ENCODE measurements at places on chromosomes 12 and 14. TPM values are rescaled to one million over a fixed set of nuclear protein-coding genes. Genes with fewer than 3 reads are reported as not detected.
A peak's percentile ranks its signal among the peaks of the same experiment; 100 is the strongest.

DNA sequence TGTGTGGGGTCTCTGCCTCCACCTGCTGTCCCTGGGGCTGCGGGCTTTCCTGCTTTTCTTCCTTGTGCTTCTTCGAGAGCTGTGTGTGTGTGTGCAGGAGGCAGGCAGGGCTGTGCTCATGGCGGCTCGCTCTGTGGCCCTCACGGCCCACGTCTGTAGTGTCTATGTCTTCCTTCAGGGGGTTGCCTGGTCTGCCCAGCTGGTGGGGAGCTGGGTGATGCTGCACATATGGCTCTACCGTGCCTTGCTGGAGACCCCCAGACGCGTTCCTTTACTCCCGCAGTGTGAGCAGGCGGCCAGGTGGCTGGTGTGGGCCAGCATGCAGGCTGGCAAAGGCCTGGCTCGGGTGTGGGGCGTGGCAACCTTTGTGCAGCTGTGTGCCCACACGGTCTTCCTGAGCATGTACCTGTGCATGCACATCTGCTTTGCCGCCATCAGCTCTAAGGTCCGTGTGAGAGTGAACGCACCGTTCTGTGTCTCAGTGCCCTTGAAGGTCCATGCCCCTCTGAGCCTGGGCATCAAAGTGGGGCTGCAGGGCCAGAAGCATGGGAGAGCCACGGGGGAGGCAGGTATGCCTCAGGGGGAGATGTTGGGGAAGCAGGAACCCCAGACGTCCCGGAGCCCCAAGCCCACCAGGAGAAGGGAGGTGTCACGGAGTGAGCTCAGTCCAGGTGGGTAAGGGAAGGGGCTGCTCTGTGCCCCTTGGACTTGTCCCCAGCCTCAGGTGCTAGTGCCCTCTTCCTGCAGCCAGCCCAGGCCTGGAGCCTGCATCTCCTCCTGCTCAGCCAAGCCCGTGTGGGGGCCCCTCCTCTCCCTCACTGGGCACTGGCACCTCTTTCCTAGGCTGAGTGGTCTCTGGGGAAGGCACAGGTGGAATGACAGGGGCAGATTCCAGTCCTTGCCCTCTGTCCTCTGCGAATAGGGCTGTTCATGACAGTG, 26.4 kb downstream of the CLSTN3 start:
- H3K4me1 ChIP-seq = no peaks in the 10 kb centered on the region
- DNase-seq = no peak
- no peak overlapping the region for H3K4me3 ChIP-seq
- H3K27me3 ChIP-seq = no peaks in the 10 kb centered on the region

The C12orf50 gene
- not detected for total RNA-seq

The PTHLH gene
- total RNA-seq = 2.2 TPM

GRCh38 chr12:58424735-58425392, 483.5 kb downstream of the ATP23 start:
- DNase-seq = no peak
- H3K4me1 ChIP-seq = peaks cover 21% of the 10 kb centered on the region
- no peaks in the 10 kb centered on the region for H3K27me3 ChIP-seq
- peak overlapping the region; percentile 87 for H3K27ac ChIP-seq
- H3K4me3 ChIP-seq = no peak overlapping the region

GRCh38 chr12:82723093-82723492, 36.4 kb downstream of the TMTC2 start:
- no peaks in the 10 kb centered on the region for H3K36me3 ChIP-seq
- H3K27ac ChIP-seq = no peak overlapping the region
- H3K4me3 ChIP-seq = no peak overlapping the region
- no peaks in the 10 kb centered on the region for H3K4me1 ChIP-seq

GRCh38 chr12:116172224-116172849, 105.2 kb downstream of the MED13L start:
- H3K4me1 ChIP-seq = peaks cover 40% of the 10 kb centered on the region
- H3K36me3 ChIP-seq = no peaks in the 10 kb centered on the region
- H3K4me3 ChIP-seq = no peak overlapping the region
- no peak overlapping the region for H3K27ac ChIP-seq
- no peak for DNase-seq
- no peaks in the 10 kb centered on the region for H3K27me3 ChIP-seq

The SLC17A8 gene
- total RNA-seq = not detected

The DIO2 gene
- 0.05 TPM for total RNA-seq

GRCh38 chr12:57276935-57277563, 26.1 kb upstream of the STAC3 start:
- DNase-seq = no peak
- H3K27me3 ChIP-seq = no peaks in the 10 kb centered on the region
- H3K4me1 ChIP-seq = no peaks in the 10 kb centered on the region
- no peak overlapping the region for H3K4me3 ChIP-seq
- H3K36me3 ChIP-seq = no peaks in the 10 kb centered on the region

- no peaks in the 10 kb centered on the region for H3K4me1 ChIP-seq
- DNase-seq = peak; percentile 18
- no peaks in the 10 kb centered on the region for H3K36me3 ChIP-seq
- H3K27ac ChIP-seq = no peak overlapping the region
Observed at GRCh38 chr14:22791301-22791700, 23.9 kb downstream of the SLC7A7 start.

GRCh38 chr14:29810682-29811081, 117.0 kb downstream of the PRKD1 start:
- no peak overlapping the region for H3K4me3 ChIP-seq
- no peak overlapping the region for H3K27ac ChIP-seq
- H3K4me1 ChIP-seq = no peaks in the 10 kb centered on the region
- DNase-seq = no peak
- H3K27me3 ChIP-seq = no peaks in the 10 kb centered on the region

DNA sequence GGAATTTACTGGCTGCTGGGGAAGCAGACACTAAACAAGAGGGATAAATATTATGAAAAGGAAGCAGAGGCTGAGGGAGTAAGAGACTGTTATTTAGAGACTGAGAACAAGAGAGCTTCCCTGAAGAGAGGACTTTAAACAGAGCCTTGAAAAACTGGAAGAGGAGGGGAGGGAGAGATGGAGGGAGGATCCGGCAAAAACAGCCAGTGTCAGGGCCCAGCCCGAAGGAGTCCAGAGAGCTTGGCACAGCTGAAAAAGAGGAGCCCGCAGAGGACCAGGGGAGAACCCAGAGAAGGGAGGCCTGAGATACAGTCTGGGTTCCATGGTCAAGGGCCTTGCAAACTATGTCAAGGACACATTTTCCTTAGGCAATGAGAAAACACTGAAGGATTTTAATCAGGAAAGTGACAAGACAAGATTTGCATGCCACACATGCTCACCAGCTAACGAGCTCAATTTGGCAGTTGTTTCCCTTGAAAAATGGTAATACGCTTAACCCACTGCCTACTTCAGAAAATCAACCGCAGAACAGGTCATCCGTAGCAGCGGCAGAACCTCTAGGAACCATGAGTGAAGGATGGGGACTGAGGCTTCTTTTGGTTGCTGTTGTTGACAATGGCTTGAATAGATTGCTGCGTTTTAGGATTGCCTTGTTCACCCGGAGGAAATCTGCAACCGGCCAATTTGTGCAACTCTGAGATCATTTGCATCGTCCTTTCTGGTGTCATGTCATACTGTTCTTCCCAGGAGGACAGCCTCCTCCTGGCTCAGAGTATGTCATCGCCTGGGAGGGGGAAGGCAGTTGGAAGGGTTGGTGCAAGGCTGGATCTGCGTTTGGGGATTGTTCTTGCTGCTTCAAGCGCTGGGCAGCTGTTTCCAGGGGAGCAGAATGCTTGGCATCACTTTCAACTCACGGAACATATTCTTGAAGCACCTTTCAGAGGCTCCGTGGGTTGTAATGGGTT, 108.2 kb downstream of the PRMT8 start:
- no peak overlapping the region for H3K27ac ChIP-seq
- H3K4me3 ChIP-seq = no peak overlapping the region
- no peaks in the 10 kb centered on the region for H3K36me3 ChIP-seq
- 0 out of 2 replicates have a peak, but pooled peaks cover 2% of the 10 kb centered on the region for H3K27me3 ChIP-seq
- DNase-seq = no peak

GRCh38 chr12:122058549-122059149, 19.9 kb upstream of the MLXIP start:
- no peaks in the 10 kb centered on the region for H3K36me3 ChIP-seq
- H3K27me3 ChIP-seq = no peaks in the 10 kb centered on the region
- peaks cover 16% of the 10 kb centered on the region for H3K4me1 ChIP-seq
- no peak overlapping the region for H3K4me3 ChIP-seq

GRCh38 chr14:32941668-32942065, 3.0 kb downstream of the NPAS3 start:
- no peaks in the 10 kb centered on the region for H3K36me3 ChIP-seq
- H3K27me3 ChIP-seq = peaks cover 7% of the 10 kb centered on the region
- H3K27ac ChIP-seq = no peak overlapping the region
- H3K4me3 ChIP-seq = no peak overlapping the region

GRCh38 chr12:22626406-22626805, 1.4 kb downstream of the ETNK1 start:
- no peak for DNase-seq
- H3K27ac ChIP-seq = peak overlapping the region; percentile 97
- peaks cover 3% of the 10 kb centered on the region for H3K36me3 ChIP-seq
- H3K27me3 ChIP-seq = no peaks in the 10 kb centered on the region

The DNAJC22 gene
- 1.9 TPM for total RNA-seq

- H3K4me1 ChIP-seq = no peaks in the 10 kb centered on the region
- no peaks in the 10 kb centered on the region for H3K36me3 ChIP-seq
- H3K4me3 ChIP-seq = no peak overlapping the region
- H3K27ac ChIP-seq = no peak overlapping the region
- no peaks in the 10 kb centered on the region for H3K27me3 ChIP-seq
Observed at GRCh38 chr12:8991371-8992345, 2.3 kb downstream of the KLRG1 start.

The SLC39A9 gene
- 63.4 TPM for total RNA-seq

DNA sequence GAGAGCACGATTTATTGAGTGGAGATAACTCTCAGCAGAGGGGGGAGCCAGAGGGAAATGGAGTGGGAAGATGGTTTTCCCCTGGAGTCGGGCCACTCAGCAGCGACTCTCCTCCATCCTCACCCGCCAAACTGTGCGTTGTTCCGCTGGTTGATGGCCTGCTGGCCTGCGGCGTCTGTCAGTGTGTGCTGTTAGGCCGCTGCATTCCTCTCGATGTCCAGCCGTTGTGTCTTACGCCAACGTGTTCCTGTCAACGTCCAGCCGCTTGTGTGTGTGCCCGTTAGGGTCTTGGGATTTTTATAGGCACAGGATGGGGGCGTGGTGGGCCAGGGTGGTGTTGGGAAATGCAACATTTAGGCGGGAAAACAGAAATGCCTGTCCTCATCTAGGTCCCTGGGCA, 69.2 kb downstream of the PTPRQ start:
- DNase-seq = no peak
- no peak overlapping the region for H3K27ac ChIP-seq
- no peaks in the 10 kb centered on the region for H3K36me3 ChIP-seq
- no peaks in the 10 kb centered on the region for H3K27me3 ChIP-seq
- peak overlapping the region; percentile 25 for H3K4me3 ChIP-seq
- no peaks in the 10 kb centered on the region for H3K4me1 ChIP-seq

DNA sequence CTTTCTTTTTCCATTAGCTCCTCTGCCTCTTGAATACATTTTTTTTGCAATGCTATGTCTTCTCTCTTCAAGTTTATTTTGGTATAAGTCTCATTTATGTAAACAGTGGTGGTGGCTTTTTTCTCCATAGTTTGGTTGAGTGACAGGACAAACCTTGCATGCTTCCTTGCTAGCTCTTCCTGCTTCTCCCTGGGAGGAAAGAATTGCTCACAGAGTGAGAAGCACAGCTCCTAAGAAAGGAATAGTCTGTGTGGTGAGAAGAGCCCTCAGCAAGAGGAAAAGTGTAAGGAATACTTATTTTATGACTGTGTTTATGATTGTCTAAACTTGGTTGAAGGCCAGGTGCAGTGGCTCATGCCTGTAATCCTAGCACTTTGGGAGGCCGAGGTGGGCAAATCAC, 11.5 kb downstream of the CCDC175 start:
- no peak overlapping the region for H3K27ac ChIP-seq
- no peaks in the 10 kb centered on the region for H3K27me3 ChIP-seq
- H3K4me3 ChIP-seq = no peak overlapping the region
- no peaks in the 10 kb centered on the region for H3K4me1 ChIP-seq

DNA sequence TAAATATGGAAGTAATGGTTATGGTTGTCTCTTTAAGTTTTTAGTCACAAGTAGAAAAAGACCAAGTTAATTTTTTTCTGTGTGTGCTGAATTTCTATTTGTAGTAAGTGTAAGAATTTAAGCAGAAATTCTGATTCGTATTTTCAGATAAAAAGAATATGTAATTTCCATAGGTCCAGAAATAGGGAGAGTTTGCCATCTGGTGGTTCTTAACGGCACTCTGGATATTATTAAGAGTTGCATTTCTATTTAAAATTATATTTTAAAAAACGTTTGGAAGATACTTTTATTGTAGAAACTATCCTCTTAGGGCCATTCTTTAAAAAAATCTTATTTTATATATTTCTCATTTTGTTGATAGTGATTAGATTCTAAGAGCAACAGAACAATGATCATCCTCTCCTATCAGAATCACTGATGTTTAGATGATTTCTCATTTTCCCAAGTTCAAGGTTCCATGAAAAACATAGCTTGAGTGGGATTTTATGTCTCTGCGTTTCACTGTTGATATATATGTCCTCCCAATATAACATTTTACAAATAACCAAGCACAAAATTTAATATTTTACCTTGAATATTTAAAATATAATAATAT, 88.3 kb downstream of the LRRK2 start:
- H3K27ac ChIP-seq = no peak overlapping the region
- H3K36me3 ChIP-seq = no peaks in the 10 kb centered on the region
- no peak for DNase-seq
- H3K4me1 ChIP-seq = no peaks in the 10 kb centered on the region

GRCh38 chr14:61513986-61514830, 181.1 kb upstream of the HIF1A start:
- H3K4me1 ChIP-seq = no peaks in the 10 kb centered on the region
- no peak overlapping the region for H3K4me3 ChIP-seq

The TMEM19 gene
- total RNA-seq = 72.8 TPM

GRCh38 chr14:53035336-53036210, 84.7 kb upstream of the FERMT2 start:
- no peaks in the 10 kb centered on the region for H3K4me1 ChIP-seq
- no peaks in the 10 kb centered on the region for H3K27me3 ChIP-seq
- no peak overlapping the region for H3K4me3 ChIP-seq
- DNase-seq = no peak
- H3K27ac ChIP-seq = no peak overlapping the region

GRCh38 chr12:15118955-15119354, 102.3 kb downstream of the RERG start:
- no peak overlapping the region for H3K27ac ChIP-seq
- no peaks in the 10 kb centered on the region for H3K36me3 ChIP-seq
- no peak for DNase-seq
- H3K4me3 ChIP-seq = no peak overlapping the region
- no peaks in the 10 kb centered on the region for H3K4me1 ChIP-seq

The TC2N gene
- 0.49 TPM for total RNA-seq

Measured in Panc1 (cell line).